ENCODE measurements at places on chromosomes 2 and 18.

DNA sequence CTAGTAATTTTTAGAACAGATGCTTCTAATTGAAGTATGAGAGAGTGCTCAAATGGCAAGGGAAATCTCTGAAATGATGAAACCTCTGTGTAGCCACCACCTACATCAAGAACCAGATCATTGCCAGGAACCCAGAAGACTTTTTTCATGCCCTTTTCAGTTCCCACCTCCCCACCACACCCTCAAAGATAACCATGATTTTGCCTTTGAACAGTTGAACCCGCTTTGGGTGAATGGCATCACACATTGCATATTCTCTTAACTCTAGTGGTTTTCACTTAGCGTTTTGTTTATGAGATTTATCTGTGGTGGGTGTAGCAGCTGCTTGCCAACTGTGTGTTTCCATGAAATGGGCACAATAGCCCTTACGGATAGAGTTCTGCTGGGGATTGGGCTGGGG, 142.9 kb upstream of the HDAC4 start:
- no peak for DNase-seq

- no peak for DNase-seq
These were observed 38.7 kb downstream of the INPP4A start for GRCh38 chr2:98483257-98483861.

DNA sequence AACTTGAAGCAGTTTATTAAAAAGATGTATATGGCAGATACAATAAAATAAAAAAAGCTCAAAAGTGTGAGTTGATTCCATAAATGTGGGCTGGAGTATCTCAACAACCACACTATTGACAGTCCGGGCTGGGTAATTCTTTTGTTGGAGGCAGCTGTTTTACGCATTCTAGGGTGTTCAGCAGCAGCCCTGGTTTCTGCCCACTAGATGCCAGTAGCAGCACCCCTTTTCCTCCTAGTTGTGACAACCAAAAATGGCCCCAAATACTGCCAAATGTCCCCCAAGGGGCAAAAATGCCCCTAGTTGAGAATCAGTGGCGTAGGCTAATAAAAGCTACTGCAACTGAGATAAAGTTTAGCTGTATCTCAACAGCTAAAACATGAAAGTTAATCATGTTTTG, 44.8 kb downstream of the CHMP3 start:
- DNase-seq: peak; percentile 78

DNA sequence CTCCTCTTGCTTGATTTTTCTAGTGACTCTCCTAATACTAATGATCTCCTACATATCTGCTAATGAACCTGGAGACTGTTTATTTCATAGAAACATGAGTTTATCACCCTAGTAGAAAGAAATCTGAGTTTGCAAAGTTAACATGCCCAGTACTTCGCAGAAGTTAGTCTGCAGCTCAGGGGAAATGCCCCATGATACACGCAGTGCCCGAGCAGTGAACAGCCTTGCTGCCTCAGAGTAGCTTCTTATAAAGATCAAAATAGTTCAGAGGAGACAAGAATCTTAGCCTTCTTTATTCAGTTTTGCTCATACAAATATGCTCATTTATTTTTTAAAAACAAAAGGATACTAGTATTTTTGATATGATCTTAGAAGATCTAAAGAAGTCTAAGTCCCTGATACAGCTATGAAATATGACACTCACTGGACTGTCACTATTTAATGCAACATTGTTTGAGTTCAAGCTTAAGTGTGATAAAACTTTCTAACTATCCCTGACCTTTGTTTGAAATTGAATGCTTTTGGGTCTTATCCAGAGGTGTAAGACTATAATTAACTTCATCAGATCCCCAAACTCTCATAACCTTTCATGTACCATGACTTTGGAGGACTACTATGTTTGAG, 20.5 kb downstream of the FRZB start:
- no peak for DNase-seq

GRCh38 chr2:111653103-111653624, 230.8 kb downstream of the ANAPC1 start:
- DNase-seq: no peak

DNA sequence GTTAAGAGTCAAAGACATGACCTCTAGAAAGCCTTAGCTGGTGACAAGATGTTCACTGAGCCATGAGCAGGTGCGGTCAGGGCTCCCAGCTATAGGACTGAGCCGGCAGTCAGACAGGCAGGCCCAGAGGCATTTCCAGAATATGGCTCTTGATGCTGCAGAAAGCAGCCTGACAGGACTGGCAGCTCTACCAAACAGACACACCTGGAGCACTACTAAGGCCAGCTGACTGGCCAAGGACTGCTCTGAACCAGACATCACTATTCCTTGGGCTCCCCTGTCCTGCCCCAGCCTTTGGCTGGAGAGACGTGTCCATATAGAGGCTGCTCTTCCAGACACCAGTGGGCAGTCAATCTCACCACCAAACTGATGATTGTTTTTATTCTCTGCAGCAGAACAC, 98.8 kb downstream of the RIF1 start:
- no peak for DNase-seq

DNA sequence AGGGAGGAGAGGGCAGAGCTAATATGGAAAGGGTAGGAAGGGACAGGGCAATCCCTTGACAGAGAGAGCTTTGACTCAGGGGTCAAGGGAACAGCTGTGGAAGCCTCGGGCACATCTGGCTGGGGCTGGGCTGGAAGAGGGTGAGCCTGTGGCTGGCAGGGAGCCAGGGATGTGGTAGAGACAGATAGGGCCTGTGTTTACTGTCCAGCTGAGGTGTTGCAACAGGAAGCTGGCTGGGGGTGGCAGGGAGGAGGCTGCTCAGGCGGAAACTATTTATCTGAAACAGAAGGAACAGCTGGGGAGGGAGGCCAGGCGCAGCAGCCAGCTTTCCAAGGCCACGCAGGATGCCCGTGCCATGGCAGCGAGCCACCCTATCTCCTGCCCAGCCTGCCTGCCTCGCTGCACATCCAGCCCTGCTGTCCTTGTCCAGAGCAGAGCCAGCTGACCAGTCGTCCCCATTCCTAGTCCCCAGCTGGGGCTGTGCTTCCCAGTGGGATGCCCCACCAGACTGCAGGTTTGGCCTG, 264.7 kb downstream of the CYP26B1 start:
- DNase-seq: peak; percentile 81

DNA sequence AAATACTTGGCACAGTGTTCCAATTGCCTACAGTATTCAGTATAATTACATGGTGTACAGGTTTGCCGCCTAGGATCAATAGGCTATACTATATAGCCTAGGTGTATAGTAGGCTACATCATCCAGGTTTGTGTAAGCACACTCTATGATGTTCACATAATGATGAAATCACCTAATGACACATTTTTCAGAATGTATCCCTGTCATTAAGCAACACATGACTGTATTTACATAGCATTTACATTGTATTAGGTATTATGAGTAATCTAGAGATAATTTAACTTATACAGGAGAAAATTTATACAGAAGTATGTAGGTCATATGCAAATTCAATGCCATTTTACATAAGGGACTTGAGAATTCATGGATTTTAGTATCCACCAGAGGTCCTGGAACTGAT, 35.4 kb downstream of the SCN7A start:
- no peak for DNase-seq

- DNase-seq: no peak
These were observed 20.4 kb upstream of the IHH start for GRCh38 chr2:219081096-219081495.

DNA sequence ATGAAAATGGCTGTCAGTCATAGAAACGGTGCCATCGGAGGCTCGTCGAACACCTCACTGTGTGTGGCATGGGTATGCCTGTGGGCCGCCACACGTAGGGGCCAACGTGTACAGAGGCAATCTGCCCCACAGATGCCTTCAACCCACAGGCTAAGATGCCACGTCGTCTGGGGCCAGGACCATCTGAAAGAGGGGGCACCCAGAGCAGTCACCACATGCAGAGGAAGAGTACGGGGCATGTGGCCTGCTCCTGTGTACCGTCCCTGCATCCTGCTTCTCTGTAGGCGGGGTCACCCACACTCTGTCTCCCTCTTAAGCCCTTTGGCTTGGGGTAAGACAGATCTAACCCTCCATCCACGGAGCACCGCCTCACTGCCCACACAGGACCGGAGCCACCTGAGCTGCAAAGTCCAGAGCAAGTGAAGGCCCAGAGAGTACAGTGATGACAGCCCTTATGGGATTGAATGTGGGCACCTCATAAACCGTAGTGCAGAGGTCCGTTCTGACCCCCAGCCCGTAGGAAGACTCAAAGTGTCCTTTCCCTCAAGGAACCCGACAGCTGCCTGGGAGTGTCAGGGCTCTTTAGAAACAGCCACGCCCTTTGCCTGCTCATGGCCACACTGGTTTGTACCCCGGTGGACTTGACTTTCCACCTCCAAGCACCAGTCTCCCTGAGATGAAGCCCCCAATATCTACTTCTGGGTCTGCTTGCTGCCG, 66.2 kb downstream of the TWIST2 start:
- DNase-seq: no peak

DNA sequence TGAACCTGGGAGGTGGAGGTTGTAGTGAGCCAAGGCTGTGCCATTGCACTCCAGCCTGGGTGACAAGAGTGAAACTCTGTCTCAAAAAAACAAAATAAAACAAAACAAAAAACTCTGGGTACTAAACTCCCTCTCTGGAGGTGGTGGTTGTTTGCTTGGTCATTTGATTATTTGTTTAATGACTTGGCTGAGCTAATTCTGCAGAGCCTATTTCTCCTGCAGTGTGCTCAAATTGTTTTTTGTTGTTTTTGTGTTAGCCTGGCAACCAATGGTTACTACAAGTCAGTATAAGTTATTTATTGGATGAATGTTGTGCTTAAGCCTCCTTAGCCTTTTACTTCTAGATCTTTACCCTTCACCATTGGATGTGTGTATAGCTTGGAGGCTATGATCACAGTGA, 387.5 kb downstream of the ADCYAP1 start:
- DNase-seq: no peak

GRCh38 chr2:45918463-45919159, 267.1 kb downstream of the PRKCE start:
- DNase-seq: no peak

GRCh38 chr2:2831633-2832032, 500.6 kb upstream of the MYT1L start:
- no peak for DNase-seq

GRCh38 chr2:157782057-157782845, 93.9 kb downstream of the ACVR1 start:
- DNase-seq: no peak
